ENCODE measurements at places on chromosomes 7 and 10.

DNA sequence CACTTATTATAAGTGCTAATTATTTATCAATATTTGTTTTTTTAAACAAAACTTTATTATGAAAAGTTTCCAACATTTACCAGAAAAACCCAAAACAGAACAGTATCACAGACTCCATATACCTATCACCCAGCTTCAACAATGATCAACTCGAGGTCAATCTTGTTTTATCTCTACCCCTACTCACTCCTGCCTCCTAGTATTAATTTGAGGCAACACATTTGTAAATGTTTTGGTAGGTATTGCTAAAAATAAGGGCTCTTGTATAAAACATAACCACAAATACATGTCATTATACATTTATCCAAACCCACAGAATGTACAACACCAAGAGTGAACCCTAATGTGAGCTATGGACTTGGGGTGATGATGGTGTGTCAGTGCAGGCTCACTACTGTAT lies 15.9 kb upstream of the CDH23 start:
- DNase-seq, result no peak

DNA sequence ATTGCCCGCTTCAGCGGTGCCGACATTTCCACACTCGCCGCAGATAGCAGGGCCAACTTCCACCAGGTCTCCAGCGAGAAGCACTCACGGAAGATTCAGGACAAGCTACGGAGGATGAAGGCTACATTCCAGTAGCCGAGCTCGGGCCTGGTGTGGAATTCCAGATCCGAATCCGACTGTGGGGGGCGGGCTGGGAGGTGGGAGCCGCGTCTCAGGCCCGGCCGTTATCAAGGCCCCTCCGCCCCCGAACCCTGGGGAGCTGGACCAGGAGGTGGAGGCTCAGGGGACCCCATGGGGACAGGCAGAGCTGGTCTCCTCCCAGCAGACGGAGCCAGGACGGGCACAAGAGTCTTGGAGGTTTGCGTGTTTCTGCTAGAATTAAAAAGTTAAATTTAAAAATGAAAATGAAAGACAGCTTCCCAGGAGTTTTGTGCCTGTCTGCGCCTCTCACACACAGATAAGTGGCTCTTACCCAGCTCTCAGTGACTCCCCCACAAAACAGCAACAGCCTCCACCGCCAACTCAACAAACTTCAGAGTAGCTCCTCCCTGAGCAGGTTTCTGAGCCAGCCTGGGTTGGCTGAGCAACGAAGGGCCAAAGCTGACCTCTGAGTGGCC lies 5.2 kb upstream of the UTF1 start:
- no peak for DNase-seq

- DNase-seq, result no peak
These were observed 194.3 kb upstream of the IGFBP3 start for GRCh38 chr7:46115410-46115809.

GRCh38 chr7:105759670-105760550 lies 116.5 kb downstream of the ATXN7L1 start:
- peak; percentile 75 for DNase-seq

GRCh38 chr7:55242613-55243012 lies 122.5 kb upstream of the LANCL2 start:
- no peak for DNase-seq
